ENCODE measurements at places on chromosomes 6 and 20. TPM values are rescaled to one million over a fixed set of nuclear protein-coding genes. Genes with fewer than 3 reads are reported as not detected.

Gene PDE7B
- 0.21 TPM for total RNA-seq

Gene MEP1A
- total RNA-seq = 0.21 TPM

Gene RAB32
- 47.6 TPM for total RNA-seq

Gene SLC24A3
- 0.09 TPM for total RNA-seq

Gene FAM217A
- total RNA-seq = not detected

Gene GSTA2
- total RNA-seq = not detected

Gene SNAP25
- 0.33 TPM for total RNA-seq

Gene SCUBE3
- 0.21 TPM for total RNA-seq

Gene MYL9
- 4.8 TPM for total RNA-seq

Gene RAB44
- total RNA-seq = 0.07 TPM

Gene MTFR2
- 9.1 TPM for total RNA-seq

Gene HEBP2
- total RNA-seq = 94.4 TPM

Gene KIFC1
- 38.2 TPM for total RNA-seq

Gene C20orf204
- total RNA-seq = 0.74 TPM

Gene C20orf144
- total RNA-seq = not detected

Gene CTNNBL1
- 33.7 TPM for total RNA-seq

Gene CAP2
- 3.7 TPM for total RNA-seq

Gene TTBK1
- not detected for total RNA-seq

Gene SAPCD1
- total RNA-seq = 0.63 TPM

Gene KCNK17
- total RNA-seq = not detected

Gene ENPP1
- 0.42 TPM for total RNA-seq

Gene SLC17A3
- not detected for total RNA-seq

Gene LRRN4
- 0.14 TPM for total RNA-seq

Gene VSX1
- total RNA-seq = not detected

Gene LCA5
- total RNA-seq = 1.3 TPM

Gene CST7
- total RNA-seq = not detected

Gene TRAM2
- 13.7 TPM for total RNA-seq

Gene SLC22A3
- 2.2 TPM for total RNA-seq

Gene GTSF1L
- total RNA-seq = not detected

Gene GJE1
- total RNA-seq = not detected

Gene CRISP3
- total RNA-seq = 0.09 TPM

Gene KCNB1
- not detected for total RNA-seq

Gene PSORS1C2
- total RNA-seq = 0.33 TPM

All from airway epithelial cell (primary cell).